ENCODE measurements at places on chromosomes 11 and 22. TPM values are rescaled to one million over a fixed set of nuclear protein-coding genes. Genes with fewer than 3 reads are reported as not detected.

GRCh38 chr11:78832226-78832947 is 257.7 kb upstream of the NARS2 start:
- DNase-seq = no peak

Gene RFPL3
- not detected for total RNA-seq

- DNase-seq = no peak
Measured at GRCh38 chr11:6825231-6825744, 20.2 kb upstream of the OR10A5 start.

DNA sequence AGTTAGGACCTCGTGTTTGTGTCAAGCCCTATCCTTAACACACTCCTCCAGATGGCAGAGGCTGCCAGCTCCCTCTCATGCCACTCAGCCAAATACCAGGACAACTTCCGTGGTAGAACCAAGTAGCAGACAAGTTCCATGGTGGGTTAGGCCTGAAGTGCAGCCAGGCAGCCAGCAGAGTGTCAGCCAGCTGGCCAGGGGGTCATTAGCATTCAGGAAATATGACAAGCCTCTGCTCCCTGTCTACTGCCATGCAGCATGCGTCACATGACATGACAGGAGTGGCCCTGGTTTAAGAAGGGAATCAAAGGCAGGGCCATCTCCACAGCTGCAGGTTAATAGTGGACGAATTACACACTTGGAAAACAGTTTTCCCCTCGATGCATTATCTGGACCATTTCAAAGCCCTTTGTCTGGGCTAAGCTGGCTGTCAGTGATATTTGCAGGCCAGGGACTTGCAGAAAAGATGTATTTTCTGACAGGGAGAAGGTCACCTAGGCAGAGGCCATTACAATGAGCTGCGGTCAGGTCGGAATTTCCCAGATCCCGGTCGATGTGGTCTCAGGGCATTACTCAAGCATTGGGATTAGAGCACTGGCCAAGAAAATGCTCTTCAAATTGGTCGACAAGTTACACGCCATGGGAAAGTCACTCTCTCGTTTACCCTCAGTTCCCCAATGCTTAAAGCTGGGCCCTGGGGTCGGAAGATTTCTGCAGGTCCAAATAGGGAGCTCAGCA is 461.7 kb upstream of the CADM1 start:
- DNase-seq = no peak

Gene TP53I11
- total RNA-seq = 27.4 TPM

DNA sequence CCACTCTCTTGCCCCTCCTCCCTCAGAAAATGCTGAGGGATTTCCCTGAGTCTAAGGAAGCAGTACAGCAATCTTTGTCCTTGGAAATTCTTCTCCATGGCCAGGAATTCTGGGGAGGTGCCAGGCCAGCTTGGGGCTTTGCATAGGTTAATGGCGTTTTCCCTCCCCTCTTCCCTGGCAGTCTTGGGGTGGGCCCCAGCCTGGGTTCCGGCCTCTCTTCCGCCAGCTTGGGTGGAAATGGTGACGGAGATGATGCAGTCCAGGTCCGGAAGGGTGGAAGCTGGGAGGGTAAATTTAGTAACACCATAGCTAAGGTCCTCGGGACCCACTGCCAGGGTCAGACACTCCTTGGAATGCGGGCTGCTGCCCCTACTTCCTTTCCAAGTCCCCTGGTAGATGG is 5.0 kb downstream of the PHLDB1 start:
- DNase-seq = peak; percentile 73

GRCh38 chr22:49155039-49155769 is 672.5 kb downstream of the BRD1 start:
- no peak for DNase-seq

Gene C22orf31
- total RNA-seq = not detected

GRCh38 chr11:129946965-129947364 is 51.6 kb upstream of the NFRKB start:
- DNase-seq = no peak

Gene MMP11
- total RNA-seq = 5.1 TPM

- no peak for DNase-seq
Measured at GRCh38 chr11:78289552-78290292, 101.0 kb downstream of the USP35 start.

DNA sequence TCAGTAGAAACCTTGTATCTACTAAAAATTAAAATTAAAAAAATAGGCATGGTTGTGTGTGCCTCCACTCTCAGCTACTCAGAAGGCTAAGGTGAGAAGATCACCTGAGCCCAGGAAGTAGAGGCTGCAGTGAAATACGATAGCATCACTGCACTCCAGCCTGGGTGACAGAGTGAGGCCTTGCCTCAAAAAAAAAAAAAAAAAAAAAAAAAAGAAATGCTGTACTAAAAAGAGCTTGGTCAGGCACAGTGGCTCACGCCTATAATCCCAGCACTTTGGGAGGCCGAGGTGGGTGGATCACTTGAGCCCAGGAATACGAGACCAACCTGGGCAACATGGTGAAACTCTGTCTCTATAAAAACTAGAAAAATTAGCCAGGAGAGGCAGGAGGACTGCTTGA is 36.5 kb downstream of the SBF2 start:
- DNase-seq = no peak

GRCh38 chr22:37933711-37934376 is 19.6 kb downstream of the C22orf23 start:
- peak; percentile 83 for DNase-seq

GRCh38 chr11:36233204-36233603 is 56.0 kb downstream of the COMMD9 start:
- peak; percentile 45 for DNase-seq

DNA sequence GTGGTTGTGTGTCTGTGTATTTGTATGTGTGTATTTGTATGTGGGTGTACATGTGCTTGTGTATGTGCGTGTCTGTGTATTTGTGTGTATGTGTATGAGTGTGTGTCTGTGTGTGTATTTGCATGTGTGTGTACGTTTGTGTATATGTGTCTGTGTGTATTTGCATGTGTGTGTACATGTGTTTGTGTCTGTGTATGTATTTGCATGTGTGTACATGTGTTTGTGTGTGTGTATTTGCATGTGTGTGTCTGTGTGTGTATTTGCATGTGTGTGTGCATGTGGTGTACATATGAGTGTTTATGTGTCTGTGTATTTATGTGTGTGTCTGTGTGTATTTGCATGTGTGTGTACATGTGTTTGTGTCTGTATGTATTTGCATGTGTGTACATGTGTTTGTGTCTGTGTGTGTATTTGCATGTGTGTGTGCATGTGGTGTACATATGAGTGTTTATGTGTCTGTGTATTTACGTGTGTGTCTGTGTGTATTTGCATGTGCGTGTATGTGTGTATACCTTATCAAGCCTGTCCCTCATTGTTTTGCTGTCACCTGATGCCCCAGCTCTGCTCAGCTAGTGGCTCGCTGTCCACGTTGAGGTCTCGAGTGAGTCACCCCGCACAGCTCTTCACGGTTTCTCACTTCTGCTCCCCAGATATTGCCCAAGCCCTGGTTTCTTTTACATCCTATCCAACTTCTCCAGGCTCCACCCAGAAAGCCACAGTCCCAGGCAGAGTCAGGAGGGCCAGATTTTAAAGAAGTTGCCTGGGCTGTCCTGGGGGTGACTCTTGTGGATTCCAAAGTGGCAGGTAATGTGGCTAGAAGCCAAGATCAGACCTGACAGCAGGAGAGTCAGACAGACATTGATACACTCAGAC is 15.2 kb downstream of the MB start:
- peak; percentile 59 for DNase-seq

DNA sequence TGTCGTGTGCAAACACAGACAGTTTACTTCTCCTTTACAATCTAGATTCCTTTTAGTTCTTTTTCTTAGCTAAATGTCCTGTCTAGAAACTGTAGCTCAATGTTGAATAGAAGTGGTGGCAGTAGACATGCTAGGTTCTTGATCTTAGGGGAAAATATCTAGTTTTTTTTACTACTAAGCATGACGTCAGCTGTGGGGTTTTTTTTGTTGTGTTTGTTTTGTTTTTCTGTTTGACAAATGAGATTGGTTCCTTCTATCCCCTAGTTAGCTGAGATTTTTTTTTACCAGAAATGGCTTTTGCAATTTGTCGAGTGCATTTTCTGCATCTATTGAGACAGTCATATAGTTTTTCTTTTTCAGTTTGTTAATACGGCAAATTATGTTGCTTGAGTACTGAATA is 2.3 kb upstream of the OR10G7 start:
- DNase-seq = no peak

Gene JAML
- not detected for total RNA-seq

- DNase-seq = no peak
Measured at GRCh38 chr22:16963189-16963945, 44.7 kb downstream of the GAB4 start.

GRCh38 chr22:27438271-27438980 is 363.1 kb downstream of the MN1 start:
- DNase-seq = peak; percentile 45

Gene OR5B2
- total RNA-seq = 0.65 TPM

- no peak for DNase-seq
Measured at GRCh38 chr11:57777969-57778317, 16.3 kb downstream of the CTNND1 start.

GRCh38 chr11:112554586-112554985 is 293.9 kb upstream of the PLET1 start:
- DNase-seq = no peak

Measured in fibroblast of the aortic adventitia (primary cell).